Testis (tissue), 5 donors: ENCODE measurements at places on chromosomes 4 and X. TPM values are rescaled to one million over a fixed set of nuclear protein-coding genes. Genes with fewer than 3 reads are reported as not detected.

- no peak for DNase-seq
Measured at GRCh38 chrX:57899064-57899463, 11.2 kb downstream of the ZXDA start.

DNA sequence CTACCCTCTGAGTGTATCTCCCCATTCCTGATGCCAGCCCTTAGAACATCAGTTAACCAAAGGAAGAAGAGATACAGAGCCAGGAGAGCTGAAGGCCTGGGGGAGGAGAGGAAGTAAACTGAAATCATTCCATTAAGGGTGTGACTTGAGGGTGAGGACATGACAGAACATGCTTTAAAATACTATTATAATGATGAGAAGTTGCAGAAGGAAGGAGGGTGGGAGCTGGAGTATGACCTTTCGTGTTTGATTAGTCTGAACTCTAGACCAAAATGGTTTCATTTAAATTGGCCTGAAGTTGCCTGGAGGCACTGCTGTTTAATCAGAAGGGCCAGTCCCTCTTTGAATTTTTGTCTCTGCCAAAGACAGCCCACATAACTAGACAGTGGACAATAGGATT is 11.4 kb downstream of the INTS6L start:
- no peak for DNase-seq

DNA sequence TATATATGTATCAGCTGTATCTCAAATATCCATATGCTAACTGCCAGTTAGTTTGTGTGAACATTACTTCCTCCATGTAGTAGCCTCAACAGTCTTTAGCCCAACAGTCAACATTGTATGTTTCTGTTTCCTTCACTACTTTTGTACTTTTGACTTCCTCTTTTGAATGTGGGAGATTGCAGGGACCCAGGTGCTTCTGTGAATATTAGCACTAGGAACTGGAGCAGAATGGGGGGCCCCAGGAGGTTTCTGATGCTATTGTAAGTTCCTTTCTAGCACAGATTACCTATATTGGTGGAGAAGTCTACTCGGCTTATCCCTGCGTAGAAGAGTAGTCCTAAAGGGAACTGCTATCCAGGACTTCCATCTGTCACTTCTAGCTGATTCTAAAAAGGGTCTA is 2.3 kb downstream of the PLAC8 start:
- DNase-seq, result no peak

Gene KIAA1210
- total RNA-seq, result 245 TPM

Gene CXorf49
- total RNA-seq, result 6.9 TPM

Gene PPP4R3C
- 2.7 TPM for total RNA-seq

Gene ZRSR2
- 6.3 TPM for total RNA-seq
